ENCODE measurements at places on chromosomes 13 and 19.
A peak's percentile ranks its signal among the peaks of the same experiment; 100 is the strongest.

DNA sequence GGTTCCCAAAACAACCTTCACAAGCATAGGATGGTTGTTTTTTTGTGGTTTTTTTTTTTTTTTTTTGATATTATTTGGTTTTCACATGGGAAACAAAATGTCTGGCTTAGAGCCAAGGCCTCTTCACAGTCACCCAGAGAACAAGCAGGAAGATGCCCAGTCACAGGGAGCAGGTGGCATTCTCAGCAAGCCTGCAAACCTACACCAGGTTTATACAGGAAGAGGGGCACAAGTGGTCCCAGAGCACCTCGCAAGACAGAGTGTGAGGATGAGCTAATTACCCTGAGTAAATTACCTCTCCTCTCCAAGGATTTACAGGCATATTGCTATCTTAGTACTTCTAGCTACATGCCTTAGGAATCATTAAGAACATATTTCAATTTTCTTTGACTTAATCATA lies 1375.6 kb downstream of the EFNB2 start:
- no peak for DNase-seq

GRCh38 chr13:106466691-106467426 lies 68.6 kb downstream of the EFNB2 start:
- DNase-seq: no peak

DNA sequence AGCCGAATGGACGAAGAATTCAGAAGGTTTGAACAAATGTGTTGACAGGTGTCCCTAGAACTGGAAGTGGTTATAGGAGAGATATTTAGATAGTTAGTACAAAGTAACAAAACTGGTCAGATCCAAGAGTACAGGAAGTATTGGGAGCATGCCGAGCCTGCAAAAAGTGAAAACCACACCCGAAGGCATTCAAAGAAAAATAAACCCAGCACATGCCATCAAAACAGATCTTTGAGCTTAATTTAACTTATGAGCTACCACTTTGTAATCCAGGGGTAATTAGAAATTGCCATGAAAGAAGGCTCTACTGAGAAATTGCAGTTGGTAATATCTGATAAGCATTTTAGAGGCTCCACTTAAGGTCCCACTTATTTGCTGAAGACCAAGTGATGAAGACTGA lies 214.2 kb downstream of the DNAJC15 start:
- no peak for DNase-seq

DNA sequence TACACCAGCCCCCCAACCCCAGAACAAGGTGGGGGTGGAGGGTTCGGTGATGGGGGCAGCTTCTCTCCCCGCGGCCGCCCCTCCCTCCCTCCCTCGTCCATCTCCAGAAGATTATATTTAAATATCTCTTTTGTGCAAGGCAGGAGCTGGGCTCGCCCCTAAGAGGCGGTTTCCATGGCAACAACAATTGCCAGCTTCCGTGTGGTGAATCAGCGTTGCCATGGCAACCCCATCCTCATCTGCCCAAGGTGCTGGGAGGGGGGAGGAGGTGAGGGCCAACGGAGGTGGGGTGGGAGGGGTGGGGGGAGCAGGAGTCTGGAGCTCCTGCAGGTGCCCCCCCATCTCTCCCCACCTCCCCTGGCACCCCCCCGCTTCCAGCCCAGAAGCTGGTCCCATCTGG lies 46.4 kb downstream of the CELF5 start:
- DNase-seq: peak; percentile 8

GRCh38 chr13:46684287-46685001 lies 112.5 kb downstream of the ESD start:
- DNase-seq: no peak

DNA sequence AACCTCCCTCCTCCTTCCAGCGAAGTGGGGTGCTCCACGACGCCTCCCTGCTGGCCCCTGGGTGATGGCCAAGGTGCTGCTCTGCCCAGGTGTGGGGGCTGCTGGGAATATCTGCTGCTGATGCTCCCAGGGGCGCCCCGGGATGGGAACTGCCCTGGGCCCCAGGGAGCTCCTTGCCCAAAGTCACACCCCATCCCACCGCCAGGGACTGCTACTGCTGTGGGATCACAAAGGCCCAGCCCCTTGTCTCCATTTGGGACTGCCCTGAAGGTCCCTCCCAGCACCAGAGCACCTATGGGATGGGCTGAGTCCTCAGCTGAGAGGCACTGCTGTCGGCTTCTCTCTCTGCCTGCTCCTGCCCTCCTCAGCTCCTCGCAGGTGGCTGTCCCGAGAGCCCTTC lies 19.0 kb downstream of the CHST8 start:
- DNase-seq: no peak

GRCh38 chr13:108200781-108201398 lies 14.4 kb downstream of the LIG4 start:
- no peak for DNase-seq

Data from pons (tissue), 1 donor.